ENCODE measurements at places on chromosomes 2 and 18.

DNA sequence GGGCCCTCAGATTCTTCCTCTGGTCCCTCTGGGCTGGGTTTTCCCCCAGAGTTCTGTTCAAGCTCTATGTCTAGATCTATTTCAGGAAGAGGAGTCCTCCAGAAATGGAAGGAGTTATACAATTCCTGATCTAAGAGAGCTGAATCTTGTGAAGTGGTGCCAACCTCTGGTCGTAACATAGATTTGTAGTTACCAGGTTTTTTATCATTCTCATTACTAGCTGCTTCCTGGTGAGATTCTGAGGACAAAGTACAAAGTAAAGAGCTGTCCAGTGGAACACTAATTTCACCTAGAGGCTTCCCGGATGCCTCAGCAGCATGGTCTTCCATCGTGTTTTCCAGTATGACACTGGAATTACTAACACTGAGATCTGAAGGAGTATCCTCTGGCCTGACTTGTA, 44.1 kb downstream of the PPP4R1 start:
- no peak for DNase-seq

- DNase-seq = no peak
Observed at GRCh38 chr2:200247494-200247893, 59.0 kb upstream of the SPATS2L start.

DNA sequence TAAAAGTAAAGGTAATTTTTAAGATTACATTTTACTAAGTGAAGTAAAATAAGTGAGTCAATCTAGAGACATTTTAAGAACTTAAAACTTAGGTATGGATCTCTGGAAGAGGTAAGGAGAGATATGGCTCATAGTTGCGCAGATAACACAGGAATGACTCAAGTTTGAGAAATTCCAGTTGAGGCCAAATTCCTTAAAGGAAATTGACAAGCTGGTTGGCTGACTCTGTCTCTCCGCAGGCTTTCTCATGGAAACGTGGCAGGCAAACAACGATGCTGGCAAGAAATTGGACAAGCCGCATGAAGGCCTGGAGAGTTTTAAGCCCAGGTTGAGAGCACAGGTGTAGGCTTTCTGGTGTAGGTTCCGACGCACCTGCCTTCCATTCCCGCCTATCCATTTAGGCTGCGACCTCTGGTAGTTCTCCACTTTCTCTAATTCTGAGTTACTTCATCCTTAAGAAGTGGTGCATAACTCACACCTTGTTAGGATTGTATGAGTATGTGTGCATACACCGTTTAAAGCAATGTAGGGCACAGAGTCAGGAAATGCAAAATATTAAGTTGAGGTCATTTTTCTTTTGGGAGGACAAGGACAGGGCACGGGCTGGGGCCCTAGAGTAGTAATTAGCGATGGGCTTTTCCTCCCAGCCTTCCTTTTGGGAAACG, 589 bp upstream of the DAW1 start:
- no peak for DNase-seq

DNA sequence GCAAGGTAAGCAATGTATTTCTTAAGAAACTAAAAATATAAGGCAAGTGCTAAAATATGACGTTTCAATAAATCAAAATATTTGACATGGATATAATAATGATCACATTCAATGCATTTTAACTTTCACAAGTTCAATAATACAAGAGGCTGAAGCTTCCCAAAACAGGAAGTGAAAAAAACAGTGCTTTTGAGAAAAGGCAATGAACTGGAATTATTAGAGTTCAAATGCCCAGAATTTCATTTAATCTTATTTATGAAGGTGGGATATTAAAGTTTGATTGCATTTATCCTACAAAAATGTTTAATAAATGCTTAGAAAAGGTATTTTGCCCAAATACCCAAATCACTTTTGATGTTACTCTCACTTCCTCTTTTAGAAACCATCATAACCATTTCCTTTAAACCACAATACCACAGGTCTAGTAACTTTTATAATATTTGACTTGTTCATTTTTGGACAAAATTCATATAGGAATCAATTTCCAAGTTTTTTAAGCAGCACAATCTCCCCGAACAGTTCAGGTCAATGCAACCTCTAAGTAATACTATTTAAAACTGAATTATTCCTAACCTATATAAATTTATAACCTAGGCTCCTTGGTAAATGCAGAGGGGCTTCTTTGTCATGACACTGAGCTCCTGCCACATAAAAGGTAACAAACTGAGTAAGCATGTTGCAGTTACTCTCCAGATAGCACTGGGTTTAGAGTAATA, 2.1 kb downstream of the NCKAP1 start:
- no peak for DNase-seq

DNA sequence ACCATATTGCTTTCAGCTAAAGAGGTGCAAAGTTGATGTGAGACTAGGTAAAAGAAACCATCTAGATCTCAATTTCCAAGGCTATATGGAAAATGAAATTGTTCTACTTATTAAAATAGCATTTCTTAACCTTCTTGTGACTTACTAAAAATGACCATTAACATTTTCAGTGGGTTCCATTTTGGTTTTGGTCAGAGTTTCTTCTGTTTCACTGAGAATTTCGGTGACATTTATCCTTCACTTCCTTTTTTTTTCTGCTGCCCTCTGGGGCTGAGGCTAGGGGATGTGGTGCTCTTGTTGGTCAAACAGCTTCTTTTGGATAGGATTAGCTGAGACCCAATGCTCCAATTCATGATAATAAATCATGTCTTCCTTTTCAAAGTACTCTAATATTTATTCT, 44.3 kb upstream of the REL start:
- DNase-seq = no peak

DNA sequence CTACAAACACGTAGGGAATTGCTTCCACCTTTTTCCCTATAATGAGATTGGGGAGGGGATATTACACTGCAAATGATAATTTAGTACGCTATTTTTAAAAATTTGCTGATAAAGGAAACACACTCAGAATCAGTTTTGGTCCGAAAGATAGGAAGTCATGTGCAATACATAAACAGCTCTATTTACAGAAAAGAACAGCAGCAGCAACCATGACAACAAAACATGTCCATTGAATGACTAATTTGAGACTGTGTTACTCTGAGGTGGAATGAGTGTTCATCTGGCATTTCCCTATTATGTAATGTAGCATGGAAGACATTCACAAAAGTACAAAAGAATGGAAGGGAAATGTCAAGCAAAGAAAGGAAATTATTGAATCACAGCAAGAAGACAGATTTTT, 337.2 kb downstream of the NBAS start:
- DNase-seq = no peak

GRCh38 chr2:234536178-234536965, 39.5 kb upstream of the ARL4C start:
- no peak for DNase-seq

DNA sequence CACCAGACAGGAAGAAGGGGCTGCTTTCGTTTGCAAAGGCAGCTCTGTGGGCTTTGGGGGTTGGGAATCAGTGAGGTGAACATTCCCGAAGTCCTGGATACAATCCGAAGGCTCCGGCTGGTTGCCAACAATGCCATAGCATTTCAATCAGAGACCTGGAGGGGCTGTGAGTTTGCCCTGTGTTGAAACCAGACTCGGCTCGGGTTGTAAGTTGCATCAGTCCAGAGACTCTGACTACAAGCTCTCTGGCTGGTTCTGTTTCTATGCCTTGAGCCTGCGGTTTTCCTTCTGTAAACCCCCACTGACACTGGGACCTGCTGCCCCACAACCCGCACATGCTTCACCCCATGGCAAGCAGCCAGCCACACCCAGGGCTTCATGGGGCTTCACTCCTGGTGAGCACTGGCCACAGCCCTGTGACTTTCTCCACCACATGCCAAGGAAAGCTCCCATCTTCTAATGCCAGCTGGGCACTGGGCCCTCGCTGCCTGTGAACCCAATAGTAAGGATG, 85.7 kb upstream of the ODC1 start:
- no peak for DNase-seq

GRCh38 chr2:25323610-25324189, 18.0 kb downstream of the DNMT3A start:
- no peak for DNase-seq

DNA sequence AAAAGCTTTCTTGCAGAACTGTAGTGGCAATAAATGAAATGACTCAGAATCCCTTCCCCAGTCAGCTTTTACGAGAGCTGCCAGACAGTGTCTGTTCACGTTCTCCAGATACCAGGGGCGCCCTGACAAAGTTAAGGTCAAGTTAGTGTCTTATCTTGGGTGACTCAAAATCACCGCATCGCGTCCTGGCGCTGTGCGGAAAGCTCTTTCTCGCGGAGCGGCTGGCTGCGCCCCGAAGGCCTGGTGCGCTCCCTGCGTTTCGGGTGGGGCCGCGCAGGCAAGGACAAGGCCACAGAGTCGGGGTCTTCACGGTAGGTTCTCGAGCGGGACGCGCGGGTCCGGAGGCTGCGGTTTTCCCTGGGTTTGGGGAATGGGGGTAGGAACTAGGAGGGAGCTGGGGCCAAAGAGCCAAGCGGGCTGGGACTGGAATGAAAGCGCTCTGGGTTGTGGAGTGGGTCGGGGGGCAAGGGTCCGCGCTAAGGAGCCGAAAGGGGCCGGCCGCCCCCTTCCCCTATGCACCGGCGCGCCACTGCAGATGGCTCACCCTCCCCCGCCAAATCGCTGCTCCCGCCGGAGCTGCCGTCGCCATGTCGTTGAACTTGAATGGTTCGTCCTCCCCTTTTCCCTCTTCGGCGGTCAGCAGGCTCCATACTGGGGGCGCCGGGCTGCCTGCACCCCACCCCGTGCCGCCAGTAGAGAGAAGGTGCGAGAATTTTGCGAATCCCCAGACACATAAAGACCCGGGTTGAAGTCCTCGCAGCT, 2.6 kb upstream of the HOXD11 start:
- no peak for DNase-seq

DNA sequence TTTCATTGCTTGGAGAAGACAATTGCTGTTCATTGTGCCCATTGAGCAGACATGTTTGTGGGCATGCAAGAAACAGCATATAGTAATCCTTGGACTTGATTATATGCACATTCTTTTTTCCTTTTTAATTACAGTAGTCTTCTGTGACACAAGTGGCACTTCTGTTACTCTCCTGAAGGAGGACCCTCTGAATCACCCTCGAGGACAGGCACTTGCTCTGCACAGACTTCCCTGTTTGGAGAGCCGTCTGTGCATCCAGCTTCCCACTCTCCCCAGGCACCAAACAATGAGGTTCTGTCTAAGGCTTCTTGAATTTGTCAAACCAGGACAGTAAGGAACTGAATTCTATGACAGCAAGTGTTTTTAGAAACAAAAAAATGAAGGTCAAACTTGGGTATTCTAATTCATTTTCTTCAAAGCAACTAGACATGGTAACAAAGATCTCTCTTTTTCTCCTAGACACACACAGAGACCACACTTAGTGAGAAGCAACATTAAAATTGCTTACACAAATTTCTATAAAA, 844.6 kb upstream of the ID2 start:
- DNase-seq = no peak

DNA sequence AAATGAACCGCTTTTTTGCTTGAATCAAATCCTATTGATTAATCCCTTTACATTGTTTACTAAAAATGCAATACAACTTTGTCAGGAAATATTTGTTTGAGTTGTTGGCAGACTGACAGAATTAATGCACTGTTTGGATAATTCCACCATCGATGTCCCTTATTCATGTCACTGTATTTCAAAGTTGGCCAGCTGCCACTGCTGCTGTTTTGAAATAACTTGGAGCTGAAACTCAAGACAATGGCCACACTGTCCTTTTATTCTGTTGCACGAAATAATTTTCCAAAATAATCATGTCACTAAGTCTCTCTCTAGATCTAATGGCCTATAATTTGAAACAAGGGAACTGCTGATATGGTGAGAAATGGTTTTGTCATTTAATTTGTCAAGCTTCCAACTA, 55.2 kb upstream of the PAX3 start:
- no peak for DNase-seq

- DNase-seq = no peak
Observed at GRCh38 chr18:10298346-10298745, 156.1 kb upstream of the APCDD1 start.

- DNase-seq = no peak
Observed at GRCh38 chr2:150783015-150783414, 295.5 kb upstream of the RND3 start.

GRCh38 chr2:231633241-231633976, 40.7 kb downstream of the TEX44 start:
- DNase-seq = no peak

DNA sequence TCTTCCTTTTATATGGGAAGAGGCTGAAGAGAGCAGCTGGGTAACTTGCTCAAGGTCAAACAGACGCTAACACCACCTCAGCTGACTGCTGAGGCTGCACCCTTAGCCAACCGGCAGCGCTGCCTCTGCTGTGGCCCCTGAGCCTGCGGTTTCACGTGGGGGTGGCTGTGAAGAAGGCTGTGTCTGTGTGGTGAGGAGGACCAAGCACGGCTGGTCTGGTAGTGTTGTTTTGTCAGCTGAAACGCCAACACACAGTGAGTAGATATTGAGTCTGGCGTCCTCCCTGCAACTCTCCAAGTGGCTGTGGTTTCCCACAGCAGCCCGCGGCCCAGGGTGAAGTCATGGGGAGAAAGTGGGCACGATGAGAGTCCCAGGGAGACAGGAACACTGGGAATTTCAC, 69.6 kb downstream of the THNSL2 start:
- peak; percentile 58 for DNase-seq

DNA sequence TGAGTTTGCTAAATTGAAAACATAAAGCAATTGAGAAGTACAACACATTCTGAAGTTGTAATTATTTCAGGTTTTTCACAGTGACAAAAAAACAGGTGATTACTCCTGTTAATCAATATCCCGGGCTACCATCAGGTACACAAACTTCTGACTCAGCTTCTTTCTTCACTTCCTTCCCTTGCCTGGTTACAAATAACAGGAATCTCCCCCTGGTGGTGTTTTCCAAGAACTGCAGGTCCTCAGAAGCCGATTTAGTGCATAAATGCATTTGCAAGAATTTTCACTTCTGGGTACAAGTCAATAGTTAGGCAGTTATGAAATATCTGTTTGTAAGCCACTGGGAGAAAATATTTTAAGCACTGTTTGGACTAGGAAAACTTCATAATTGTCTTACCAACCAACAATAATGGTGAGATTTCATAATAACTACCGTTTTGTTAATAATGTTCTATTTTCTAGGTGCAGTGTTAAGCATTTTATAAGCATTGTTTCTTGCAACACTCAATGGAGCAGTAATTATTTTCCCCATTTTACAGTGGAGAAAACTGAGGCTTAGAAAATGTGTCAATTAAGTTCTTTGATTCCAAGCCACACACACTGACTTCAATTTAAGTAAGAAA, 12.4 kb upstream of the GMCL1 start:
- DNase-seq = peak; percentile 72

DNA sequence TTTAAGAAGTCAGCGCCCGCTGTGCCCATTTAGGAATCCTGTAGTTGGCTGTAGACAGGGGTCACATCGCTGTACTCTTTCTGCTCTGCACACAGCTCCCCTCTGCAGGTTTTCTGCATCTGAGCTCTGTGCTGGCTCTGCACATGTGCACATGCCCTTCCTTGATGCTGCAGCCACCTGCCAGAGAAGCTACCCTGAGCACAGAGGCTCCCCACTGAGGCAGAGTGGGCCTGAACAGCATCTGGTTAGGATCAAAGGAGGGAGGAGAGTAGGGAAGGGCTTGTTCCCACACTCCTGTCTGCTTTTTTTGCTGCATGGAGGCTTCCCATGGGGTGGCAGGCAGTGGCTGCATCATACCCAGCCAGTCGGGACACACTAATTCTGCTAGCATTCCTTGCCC, 238.9 kb downstream of the FHOD3 start:
- no peak for DNase-seq

GRCh38 chr2:2901384-2902345, 476.0 kb downstream of the EIPR1 start:
- DNase-seq = no peak

- DNase-seq = no peak
Observed at GRCh38 chr2:24403832-24404212, 43.5 kb upstream of the ITSN2 start.
